ENCODE measurements at places on chromosomes 7 and 10.

DNA sequence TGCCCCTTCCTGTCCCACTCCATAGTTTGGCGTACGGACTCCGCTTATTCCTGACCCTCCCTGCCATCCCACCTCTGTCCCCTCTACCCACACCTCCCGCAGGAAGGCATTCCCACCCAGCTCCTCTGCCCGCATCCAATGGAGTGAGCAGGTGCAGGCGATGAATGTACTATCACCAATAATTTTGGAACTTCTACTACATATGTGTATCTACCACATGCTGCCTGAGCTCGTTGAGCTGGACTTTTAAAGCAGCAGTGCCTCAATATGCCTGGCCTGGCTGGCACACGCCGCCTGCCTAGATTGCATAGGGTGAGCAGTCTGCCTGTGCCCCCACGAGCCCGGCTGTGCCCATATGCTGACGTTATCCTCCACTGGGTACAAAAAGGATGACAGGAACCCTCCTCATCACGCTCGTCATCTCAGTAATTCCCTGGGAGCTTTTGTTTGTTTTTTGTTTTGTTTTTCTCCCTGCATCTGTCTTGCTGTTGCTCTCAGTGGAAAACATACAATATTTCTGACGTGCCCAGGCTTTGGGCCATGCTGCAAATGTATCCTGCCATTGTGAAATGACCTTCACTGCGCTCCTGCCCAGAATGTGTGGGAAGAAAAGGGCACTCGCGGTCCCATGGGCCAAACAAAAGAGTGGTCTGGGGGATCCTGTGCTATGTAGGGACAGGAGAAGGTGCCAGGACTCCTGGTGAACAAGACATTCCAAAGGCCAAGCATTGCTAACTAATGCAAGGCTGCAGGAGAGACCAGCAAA lies 302.8 kb downstream of the PTPRN2 start:
- no peak for DNase-seq

DNA sequence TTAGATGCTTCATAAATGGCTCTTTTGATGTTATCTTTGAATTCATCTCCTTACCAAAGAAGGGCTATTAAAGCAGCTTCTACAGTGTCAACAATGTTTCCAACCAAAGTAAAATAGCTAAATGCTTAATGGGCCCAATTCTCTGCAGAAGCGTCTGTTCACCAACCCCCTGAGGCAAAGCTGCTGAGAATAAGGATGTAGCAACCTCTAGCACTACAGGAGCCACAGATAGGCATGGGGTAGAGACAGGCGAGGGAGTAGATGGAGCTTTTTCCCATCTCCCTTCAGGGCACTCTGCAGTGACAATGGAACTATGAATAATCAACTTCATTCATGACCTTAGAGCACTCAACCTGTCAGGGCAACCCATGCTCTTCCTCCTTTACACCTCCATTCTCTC lies 134.1 kb downstream of the FZD1 start:
- no peak for DNase-seq

DNA sequence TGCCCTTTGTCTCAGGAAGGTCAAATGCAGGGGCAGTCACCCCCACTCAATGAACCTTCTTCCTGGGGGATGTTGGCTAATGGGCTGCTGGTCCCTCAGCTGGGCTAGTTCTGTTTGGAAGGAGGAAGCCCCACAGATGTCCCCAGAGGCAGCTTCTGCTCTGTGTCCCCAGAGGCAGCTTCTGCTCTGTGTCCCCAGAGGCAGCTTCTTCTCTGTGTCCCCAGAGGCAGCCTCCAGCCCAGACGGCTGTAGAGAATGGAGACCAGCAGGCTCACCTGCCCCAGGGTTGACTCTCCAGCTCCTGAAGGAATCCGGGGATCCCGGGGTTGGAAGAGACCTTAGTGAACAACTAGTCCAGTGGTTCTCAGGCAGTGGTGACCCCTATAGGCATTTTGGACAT lies 62.5 kb upstream of the LEP start:
- DNase-seq, result no peak

DNA sequence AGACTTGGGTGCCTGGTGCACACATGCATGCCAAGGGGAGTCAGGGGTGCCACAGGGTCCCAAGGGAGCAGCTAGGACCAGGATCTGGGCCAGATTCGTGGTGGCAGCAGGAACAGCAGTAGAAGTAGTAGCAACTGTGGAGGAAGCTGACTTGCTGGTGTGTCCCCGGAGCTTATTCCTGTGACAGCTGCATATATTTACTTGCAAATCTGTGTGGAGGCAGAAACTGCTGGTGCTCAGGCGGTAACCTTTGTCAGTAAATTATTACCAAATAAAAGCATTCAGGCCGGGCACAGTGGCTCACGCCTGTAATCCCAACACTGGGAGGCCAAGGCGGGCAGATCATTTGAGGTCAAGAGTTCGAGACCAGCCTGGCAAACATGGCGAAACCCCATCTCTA lies 67.4 kb upstream of the RAB18 start:
- no peak for DNase-seq

GRCh38 chr7:96526496-96526895 lies 183.2 kb downstream of the SEM1 start:
- DNase-seq, result no peak

All from fibroblast of mammary gland (primary cell).